SK-MEL-5 (cell line): ENCODE measurements at places on chromosomes 4 and X. TPM values are rescaled to one million over a fixed set of nuclear protein-coding genes. Genes with fewer than 3 reads are reported as not detected.

DNA sequence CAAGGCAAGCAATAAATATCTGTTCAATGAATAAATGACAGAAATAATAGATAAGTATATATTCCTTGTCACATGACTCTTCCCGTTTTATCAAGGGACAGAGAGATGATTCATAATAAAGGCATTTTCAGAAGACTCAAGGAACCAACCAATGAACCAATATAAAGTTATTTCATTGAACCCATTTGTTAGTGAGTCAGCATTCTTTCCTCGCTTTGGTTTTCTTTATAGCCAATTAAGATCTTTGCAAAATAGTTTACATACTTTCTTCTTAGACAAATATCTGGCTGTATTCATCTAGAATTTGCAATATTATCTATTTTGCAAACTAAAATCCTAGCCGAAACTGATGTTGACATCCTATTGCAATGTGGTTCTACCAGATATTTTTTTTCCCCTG lies 269.4 kb downstream of the IL15 start:
- DNase-seq: no peak

- DNase-seq: no peak
These were observed 57.6 kb downstream of the TNIP2 start for GRCh38 chr4:2698504-2698903.

- DNase-seq: no peak
These were observed 62.2 kb upstream of the DMD start for GRCh38 chrX:33273535-33273934.

GRCh38 chr4:81609844-81610243 lies 138.1 kb upstream of the RASGEF1B start:
- no peak for DNase-seq

DNA sequence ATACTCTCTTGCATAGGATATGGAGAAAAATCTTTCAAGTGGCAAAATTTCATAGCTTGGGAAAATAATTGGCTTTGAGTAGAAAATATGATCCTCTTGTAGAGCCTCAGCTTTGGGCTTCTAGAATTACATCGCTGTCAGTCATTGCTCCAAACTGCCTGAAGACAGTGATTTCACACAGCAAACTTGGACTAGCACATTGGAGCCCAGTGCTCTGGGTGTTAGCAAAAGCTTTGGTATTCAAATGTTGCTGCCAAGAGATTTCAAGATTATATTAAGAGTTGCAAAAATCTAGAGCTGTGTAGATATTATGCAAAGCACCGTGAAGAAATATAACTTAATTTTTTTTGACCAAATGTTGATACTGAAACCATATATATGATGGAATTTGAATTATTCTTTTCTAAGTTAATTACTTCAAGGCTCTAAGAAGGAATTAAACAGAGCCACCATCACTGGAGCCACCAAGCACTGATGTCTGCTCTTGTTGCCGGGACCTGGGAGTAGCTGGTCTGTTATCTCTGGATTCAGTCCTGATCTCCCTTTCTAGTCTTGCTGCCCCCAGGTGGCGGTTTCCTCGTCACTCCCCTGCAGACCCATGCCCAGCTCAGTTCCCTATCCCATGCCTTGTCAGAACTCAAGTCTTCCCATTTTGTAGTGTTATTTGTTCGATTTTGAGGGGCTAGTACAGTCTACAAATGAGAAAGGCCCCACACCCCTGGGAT lies 260.7 kb upstream of the SFRP2 start:
- peak; percentile 43 for DNase-seq

DNA sequence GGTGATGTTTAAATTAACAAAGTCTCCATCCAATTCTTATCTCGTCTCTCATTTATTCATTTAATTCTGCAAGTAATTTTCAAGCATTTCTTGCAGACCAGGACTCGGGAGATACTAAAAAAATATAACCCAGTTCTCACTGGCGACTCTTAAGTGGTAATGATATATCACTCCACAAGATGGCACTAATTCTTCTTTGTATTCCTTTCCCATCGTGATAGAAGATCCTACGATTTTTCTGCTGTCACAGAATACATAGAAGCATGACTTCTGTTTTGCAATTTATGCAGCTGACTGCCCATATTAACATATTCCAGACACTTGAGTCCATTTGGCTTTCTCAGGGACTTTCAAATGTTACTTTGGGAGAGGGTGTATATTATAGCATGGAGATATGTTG lies 64.0 kb upstream of the FGF13 start:
- DNase-seq: peak; percentile 51

GRCh38 chr4:62487016-62487415 lies 1286.9 kb downstream of the ADGRL3 start:
- DNase-seq: no peak

DNA sequence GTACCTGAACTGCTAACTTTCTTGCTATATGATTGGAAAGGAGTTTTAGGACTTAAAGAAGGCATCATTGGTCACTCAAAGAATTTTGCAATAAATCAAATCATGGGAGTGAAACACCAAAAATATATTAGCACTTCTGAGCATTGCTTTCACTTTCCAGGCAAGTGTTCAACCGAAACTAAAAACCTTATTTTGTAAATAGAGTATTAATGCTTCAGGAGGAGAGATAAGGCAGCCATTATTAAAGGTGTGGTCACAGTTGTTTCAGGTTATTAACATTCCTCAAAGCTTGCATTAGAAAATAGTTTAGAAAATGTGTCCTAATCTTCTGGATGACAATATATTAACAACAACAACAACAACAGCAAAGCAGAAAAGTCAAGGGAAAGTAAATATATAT lies 92.3 kb upstream of the TLL1 start:
- DNase-seq: no peak

DNA sequence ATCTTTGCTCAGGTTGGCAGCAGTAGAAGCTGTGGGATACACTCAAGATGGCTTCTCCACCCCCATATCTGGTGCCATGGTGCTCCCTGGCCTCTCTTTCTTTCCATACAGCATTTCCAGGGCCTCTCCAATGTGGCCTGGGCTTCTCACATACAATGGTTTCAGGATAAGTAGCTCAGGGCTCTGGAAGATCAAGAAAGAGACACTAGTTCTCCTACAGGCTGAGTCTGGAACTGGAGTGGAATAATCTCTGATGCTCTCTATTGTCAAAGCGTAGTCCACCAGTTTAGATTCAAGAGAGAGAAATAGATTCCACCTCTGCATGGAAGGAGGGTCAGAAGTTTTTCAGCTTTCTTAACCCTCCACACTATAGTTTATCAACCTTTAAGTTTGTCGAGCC lies 138.2 kb upstream of the AADAT start:
- peak; percentile 54 for DNase-seq

DNA sequence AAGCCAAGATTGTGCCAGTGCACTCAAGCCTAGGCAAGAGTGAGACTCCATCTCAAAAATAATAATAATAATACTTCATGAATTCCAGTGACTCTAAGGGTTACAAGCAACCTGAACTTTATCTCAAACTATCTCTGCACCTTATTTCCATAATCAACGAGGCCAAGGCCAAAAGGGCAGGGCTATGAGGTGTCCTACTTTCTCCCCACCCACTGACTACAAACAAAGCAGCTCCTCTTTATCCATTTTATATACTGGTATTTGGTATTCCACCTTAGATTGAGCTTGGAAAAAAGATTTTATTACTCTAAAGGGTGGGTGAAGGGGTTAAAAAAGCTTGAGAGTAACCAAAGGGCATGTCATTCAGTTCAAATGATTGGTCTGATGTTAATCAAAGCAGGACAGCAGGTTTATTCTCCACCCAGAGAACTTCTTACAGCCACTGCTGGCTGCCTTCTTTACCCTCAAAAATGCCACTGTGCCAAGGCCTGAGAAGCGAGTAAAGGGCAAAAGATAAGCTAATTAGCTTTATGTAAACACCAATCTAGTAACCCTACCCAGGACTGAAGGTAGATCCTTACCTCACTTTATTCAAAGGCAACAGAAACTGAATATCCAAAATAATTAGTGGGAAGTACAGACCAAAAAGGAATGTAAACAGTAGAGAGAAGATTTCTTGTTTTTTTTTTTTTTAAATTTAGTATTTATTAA lies 28.2 kb downstream of the APOO start:
- DNase-seq: no peak

GRCh38 chrX:119726900-119727555 lies 31.4 kb upstream of the SOWAHD start:
- no peak for DNase-seq

DNA sequence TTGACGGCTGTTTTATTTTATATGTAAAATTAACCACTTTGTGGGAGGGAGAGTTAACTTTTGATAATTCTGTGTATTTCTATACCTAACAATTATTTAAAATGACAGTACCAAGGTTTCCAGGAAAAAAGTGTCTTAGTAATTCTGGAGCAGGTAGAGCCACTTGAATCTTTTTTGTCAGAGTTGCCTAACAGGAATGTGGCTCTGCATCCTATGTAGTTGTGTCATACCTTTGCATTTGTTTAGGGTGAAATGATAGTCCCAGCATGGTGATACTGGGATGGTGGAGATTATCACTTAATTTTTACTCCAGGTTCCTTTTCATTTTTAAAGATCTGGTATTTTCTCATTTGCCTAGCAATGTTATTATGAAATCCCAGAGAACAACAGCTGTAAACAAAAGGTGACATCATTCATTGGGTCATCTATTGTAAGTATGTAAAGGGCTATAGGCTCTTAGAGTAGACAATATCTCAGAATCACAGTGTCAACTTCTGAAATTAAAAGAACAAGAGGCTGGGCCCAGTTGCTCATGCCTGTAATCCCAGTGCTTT lies 9.6 kb downstream of the SGMS2 start:
- no peak for DNase-seq

- peak; percentile 89 for DNase-seq
These were observed 38.1 kb upstream of the ARSH start for GRCh38 chrX:2967998-2968909.

DNA sequence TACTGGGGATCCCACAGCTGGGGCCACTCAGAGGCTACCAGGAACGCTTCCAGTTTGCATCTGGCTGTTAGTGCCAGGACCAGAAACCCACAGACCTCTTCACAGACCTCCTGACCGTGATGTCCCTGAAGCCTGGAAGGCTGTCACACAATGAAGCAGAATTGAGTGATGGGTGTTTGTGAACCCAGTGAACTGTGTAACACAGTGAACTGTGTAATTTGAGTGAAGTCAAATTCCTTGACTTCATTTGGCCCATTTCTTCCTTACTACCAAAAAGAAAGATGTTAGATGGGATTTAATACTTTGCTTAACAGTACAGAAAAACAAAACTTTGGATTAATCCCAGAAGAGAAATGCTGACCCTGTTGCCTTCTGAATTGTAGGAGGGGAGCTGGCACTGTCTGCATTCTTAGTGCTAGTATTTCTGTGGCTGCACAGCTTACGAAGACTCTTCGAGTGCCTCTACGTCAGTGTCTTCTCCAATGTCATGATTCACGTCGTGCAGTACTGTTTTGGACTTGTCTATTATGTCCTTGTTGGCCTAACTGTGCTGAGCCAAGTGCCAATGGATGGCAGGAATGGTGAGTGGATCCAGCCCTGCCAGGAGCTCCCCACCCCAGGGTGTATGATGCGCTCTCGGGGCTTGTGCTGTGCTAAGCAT lies 17.8 kb downstream of the SRD5A3 start:
- DNase-seq: no peak

DNA sequence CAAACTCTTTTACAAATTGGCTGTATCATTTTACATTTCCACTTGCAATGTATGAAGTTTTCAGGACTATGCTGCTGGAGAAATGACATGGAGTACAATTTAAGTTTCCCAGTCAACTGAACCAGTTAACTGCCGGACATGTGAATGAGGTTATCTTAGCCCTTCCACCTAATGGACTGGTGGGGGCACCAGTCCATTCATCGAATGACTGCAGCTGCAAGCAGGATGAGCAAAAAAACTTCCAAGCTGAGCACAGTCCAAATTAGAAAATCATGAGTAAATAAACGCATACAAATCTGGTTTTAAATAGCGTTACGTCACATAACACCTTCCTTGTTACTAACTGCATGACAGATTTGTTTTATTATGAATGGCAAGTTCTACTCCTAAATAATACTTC lies 1131.5 kb downstream of the PCDH18 start:
- no peak for DNase-seq

GRCh38 chr4:79425586-79425985 lies 17.6 kb upstream of the GK2 start:
- DNase-seq: no peak

- no peak for DNase-seq
These were observed 1731.7 kb downstream of the ARAP2 start for GRCh38 chr4:34512616-34513015.

- no peak for DNase-seq
These were observed 27.8 kb downstream of the ELF4 start for GRCh38 chrX:130082244-130083106.

GRCh38 chrX:106734827-106735226 lies 8.3 kb downstream of the RNF128 start:
- peak; percentile 53 for DNase-seq

- DNase-seq: no peak
These were observed 95.9 kb upstream of the C1QTNF7 start for GRCh38 chr4:15331930-15332329.

Gene IL3RA
- 0.26 TPM in 1 of 2 replicates, not detected in the other for total RNA-seq

Gene POF1B
- total RNA-seq: 0.08 and 0.21 TPM in 2 replicates

Gene PHKA1
- total RNA-seq: 4.0 and 4.1 TPM in 2 replicates

Gene AMBN
- total RNA-seq: 0.13 TPM in 1 of 2 replicates, not detected in the other

Gene PSAPL1
- total RNA-seq: not detected in 2 replicates

Gene IL13RA2
- 206 and 223 TPM in 2 replicates for total RNA-seq

Gene UBA1
- 169 and 186 TPM in 2 replicates for total RNA-seq

Gene ANKRD17
- total RNA-seq: 32.2 and 36.5 TPM in 2 replicates

Gene SRPX2
- total RNA-seq: 0.72 and 1.6 TPM in 2 replicates

Gene FGB
- not detected in 2 replicates for total RNA-seq

Gene FSTL5
- 75.0 and 75.9 TPM in 2 replicates for total RNA-seq
